ENCODE measurements at places on chromosomes 12 and 14.

DNA sequence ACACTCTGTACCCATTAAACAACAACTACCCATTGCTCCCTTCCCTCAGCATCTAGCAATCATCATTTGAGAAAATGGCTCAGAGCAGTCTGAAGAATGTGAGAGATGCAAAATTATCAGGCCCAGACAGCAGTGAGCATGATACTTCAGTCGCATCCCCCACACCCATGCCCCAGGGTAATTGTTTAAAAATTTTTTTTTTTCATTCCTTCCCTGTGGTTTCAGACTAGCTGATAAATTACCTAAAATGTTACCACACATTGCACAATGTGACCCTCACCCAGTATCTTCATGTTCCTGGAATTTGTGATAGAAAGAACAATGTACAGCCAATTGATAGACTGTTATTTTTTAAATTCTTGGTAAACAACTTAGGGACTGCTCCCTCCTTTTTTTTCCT lies 11.3 kb upstream of the USP15 start:
- peak; percentile 52 for DNase-seq

DNA sequence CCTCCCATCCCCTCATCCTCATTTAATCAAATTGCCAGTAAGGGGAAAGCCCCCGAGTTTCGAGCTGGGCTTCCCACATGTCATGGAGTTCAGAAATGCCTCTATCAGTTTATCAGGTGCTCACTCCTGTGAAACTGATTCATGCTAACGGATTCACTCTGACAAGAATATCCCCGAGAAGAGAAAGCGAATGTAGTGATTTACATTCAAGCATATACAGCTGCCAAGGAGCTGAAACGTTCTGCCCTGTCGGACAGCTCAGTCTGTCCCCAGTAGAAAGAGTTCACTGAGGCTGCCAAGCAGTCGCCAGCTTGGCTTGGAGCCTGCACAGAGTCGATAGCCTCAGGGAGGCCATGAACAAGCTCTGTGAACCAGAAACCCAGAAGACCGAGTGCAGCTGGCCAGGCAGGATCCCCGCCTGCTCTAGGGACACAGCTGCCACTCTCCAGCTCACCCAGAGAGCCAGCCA lies 88.4 kb downstream of the TMCC3 start:
- no peak for DNase-seq

DNA sequence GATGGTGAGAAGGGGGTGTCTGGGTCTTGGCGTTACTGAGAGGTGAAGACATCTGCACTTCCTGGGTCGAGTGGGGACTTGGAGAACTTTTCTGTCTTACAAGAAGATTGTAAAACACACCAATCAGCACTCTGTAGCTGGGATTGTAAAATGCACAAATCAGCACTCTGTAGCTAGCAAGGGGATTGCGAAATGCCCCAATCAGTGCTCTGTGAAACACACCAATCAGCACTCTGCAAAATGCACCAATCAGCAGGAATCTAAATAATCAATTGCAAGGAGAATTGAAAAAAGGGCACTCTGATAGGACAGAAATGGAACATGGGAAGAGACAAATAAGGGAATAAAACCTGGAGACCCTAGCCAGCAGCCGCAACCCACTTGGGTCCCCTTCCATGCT lies 376.1 kb upstream of the SFSWAP start:
- DNase-seq: no peak

DNA sequence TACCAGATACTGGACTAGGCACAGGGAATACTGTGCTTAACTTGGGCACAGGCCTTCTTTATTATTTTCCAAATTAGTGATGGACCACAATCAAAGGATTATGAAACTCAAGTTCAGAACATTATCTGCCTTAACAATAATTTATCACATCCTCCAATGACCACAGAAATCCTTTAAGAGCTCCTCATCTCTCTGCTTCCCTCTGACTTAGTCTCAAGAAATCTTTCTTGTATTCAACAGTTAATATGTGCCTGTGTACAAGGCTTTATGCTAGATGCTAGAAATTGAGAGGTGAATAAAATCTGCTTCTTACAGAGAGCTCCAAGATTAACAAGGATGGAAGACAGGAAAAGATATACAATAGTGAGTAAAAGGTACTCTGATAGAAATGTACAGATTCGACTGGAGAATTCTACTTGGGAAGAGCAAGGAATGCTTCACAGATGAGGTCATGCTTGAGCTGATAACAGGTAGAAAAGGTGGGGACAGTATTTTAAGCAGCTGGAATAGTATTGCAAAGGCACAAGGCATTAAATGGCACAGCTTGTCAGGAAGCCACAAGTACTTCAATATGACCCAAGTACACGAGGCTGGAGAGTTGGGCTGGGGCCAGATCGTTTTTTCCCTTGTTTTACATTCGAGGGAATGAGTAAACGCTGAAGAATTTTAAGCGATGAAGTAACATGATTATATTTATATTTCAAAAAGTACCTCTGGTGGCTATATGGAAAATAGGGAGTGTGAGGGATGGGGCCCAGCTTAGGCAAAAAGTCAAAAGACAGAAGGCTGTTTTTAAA lies 55.1 kb upstream of the ARID2 start:
- no peak for DNase-seq

DNA sequence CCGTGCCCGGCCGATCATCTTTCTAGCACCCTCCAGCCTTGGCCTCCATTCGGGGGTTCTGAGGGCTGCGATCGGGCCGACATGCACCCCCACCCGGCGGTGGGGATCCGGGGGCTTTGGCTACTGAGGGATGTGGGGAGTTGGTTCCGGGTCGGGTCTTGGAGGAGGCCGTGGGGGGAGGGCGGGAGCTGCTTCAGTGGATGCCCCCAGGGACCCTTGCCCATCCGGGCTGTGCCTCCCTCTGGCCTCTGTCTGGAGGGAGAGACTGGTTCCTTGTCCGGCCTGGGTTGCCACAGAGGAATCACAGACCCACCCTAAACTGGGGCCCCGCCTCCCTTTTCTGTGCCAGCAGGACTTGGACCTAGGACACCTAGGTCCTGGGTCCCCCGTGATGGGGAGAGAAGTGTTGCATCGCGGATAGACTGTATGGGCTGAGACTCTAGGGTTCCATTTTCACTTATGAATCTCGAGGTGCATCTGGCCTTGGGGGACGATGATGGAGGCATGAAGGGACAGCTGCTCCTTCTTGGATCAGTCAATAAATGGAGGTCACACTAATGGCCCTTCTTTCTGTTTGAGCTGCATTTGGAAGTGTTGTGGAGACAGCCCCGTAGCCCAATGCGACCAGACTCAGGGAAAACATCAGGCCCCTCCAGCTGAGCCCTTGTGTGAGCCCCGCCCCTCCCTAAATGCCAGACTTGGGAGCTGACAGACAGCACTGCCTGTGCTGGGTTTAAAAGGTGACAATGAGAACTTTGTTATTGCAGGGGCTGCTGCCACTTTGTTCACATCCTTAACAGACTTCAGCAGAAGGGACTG lies 577 bp downstream of the DTX3 start:
- DNase-seq: no peak

DNA sequence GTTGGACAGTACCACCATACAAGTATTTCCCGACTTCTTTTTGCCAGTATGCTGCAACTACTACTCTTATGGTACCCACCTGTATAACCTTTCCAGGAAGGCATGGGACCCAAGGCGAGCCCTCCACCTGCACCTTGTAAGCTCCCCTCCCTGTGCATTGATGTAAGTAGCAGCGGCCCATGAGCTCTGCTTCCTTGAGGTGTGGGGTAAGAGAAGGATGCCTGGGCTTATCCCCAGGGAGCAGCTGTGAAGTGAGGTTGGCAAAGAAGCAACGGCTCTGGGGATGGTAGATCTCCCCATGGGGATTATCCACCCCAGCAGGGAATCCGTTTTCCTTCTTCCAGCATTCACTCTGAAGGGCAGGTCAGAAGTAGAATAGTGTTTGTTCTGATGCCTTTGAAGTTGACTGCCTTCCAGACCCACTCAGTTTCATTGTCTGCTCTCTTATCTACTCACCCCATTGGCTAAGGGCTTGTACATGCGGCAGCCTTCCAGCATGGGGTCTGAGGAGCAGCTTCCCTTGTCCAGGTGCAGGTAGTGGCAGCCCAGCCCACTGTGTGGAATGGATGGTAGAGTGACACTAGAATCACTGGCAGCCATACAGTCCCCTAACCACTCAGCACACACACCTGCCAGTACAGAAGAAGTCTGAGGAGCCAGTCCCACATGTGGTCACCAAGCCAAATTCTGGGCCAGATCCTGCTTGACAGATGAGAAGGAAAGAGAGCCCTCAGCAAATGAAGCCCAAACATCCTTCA lies 3.4 kb downstream of the CIROP start:
- DNase-seq: no peak

GRCh38 chr12:11107719-11108118 lies 15.6 kb upstream of the TAS2R43 start:
- no peak for DNase-seq

GRCh38 chr14:104446611-104447010 lies 133.0 kb upstream of the C14orf180 start:
- no peak for DNase-seq

- DNase-seq: no peak
These were observed 2.4 kb downstream of the LRIG3 start for GRCh38 chr12:58917699-58918468.

- DNase-seq: no peak
These were observed 13.7 kb upstream of the OR10AD1 start for GRCh38 chr12:48216785-48217184.

DNA sequence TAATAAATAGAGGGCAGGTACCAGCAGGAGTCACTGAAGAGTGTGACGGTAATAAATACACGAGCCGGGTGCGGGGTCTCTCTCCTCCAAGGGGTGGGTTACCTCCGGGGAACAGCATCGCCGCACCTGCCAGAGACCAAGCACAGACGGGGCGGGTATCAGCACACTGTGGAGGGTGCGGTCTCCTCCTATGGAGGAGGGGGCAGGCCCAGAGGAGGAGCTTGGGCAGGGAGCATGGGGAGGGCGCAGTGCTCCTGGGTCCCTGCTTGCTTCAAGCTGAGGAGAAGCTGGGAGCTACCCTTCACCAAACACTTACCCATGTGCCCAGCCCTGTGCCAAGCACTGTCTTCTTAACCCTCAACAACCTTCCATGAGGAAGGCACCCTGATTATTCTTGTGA lies 12.8 kb downstream of the PGF start:
- no peak for DNase-seq

GRCh38 chr14:78834766-78835451 lies 664.7 kb downstream of the NRXN3 start:
- DNase-seq: no peak
